ENCODE measurements at places on chromosomes 5 and 9.

DNA sequence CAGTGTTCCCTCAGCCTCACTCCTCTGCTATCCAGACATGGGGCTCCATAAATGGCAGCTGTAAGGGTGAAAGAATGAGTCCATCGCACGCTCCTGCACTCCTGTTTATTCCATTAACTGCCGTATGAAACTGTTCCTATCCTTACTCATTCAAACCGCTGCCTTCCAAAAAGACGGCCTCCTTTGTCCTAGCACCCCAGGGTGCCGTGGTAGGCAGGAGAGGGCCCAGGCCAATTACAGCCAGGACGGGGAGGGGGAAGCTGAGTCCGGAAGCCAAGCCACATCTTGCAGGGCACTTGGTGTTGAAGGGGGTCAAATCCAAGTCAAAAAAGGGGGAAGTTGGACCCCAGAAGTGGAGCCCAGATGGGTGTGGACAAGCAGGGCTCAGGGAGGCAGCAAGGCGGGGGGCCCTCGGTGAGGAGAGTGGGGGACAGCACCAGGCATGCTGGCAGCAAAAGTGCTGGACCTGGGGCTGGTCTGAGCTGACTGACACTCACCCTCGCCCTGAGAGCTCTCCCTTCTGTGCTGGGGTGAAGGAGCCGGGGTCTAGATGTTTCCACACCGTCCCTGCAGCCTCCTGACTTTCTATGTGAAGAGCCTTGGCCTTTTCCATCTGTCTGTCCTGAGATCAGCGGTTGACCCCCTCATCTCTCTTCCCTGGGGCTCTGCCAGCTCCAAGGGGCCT, 63.3 kb downstream of the COL23A1 start:
- no peak overlapping the region for H3K27ac ChIP-seq
- H3K27me3 ChIP-seq: no peaks in the 10 kb centered on the region
- H3K4me3 ChIP-seq: no peak overlapping the region
- DNase-seq: no peak

DNA sequence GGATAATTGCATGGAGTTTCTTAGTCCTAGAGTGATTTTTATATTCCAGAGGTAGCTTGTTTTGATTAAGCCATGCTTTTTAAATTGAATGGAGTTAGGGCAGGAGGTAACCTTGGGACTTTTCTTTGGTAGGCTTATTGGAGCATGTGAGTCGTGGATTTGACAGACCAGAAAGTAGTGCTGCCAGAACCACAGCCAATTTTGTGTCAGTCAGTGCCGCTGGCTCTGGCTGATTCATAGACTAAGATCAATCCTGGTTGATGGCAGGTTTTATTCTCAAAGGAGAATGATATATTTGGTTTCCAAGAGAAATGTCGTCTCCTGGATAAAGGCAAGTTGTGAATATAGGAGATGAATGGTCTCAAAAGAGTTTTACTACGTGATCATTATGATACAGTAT, 20.3 kb downstream of the RAI14 start:
- H3K27me3 ChIP-seq: no peaks in the 10 kb centered on the region
- peak overlapping the region; percentile 98 for H3K27ac ChIP-seq
- no peak for DNase-seq
- H3K4me3 ChIP-seq: no peak overlapping the region
- H3K36me3 ChIP-seq: peaks cover 19% of the 10 kb centered on the region
- peaks cover 52% of the 10 kb centered on the region for H3K4me1 ChIP-seq

DNA sequence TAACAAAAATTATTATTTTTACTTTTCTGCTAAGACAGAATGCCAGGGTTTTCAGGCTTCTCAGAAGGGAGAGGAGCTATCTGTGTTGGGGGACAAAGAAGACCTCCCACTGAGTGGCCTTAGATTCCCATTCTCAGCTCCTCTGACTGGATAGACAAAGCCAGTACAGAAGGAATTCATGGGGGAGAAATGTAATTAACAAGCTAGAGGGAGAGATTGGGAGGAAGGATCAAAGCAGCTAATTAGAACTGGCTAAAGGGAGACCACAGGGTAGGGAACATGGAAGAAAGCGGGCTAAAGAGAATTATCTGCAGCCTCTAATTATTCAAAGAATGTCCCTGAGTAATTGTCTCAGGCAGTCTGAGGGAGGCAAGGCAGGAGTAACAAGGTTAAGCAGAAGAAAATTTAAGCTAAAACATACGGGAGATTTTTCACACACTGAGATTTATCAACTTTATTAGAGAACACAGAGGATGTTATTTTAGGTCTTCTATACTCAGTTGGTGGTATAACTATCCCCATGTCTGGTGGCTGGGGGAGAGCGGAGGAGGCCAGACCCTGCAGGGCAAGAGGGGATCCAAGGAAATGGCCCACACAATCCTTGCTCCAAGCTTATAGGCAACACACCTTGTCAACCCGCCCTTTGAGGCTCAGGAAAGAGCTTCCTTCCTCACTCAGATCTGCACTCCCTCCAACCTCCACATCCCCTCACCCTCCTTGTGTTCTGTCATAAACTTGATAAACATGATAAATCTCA, 87.7 kb upstream of the LRRTM2 start:
- no peak overlapping the region for H3K4me3 ChIP-seq
- no peak overlapping the region for H3K27ac ChIP-seq
- H3K27me3 ChIP-seq: no peaks in the 10 kb centered on the region
- H3K36me3 ChIP-seq: no peaks in the 10 kb centered on the region
- peaks cover 4% of the 10 kb centered on the region for H3K4me1 ChIP-seq

DNA sequence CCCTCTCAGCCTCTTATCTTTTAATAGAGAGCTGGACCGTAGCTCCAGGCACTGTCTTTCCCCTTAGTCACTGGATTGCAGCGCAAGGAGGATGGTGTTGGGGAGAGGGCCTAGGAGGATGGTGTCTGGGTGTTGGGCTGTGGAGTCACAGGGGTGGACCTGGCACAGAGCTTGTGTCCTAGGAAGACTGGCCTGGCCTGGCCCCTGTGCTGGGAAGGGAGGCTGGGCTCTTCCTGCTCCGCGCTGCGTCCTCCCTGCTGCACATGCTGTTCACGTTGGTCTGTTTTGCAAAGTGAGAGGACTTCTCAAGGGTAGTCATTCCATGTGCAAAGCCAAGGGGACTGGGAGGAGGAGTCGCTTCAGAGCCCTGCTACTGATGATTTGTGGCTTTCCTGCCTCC, 123.9 kb downstream of the EHMT1 start:
- H3K27ac ChIP-seq: no peak overlapping the region
- H3K27me3 ChIP-seq: no peaks in the 10 kb centered on the region
- H3K36me3 ChIP-seq: peaks cover 19% of the 10 kb centered on the region

DNA sequence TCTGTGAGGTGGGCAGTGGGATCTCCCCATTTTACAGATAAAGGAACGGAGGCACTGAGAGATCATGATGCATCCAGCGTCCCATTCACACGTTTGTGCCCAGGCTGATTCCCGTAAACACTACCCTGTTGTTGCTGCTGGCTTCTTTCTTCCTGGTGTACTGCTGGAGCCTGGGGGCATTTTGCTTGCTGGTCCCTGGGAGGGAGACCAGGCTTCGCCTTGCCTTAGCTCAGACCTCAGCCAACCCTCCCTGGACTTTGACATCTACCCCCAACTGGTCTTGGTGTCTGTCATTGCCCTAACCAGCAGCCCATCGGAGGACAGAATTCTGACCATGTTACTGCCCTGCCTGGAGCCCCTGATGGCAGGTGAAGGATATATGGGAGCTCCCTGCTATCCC, 82.4 kb downstream of the ZNF618 start:
- DNase-seq: no peak
- H3K4me1 ChIP-seq: peaks cover 53% of the 10 kb centered on the region
- H3K27me3 ChIP-seq: no peaks in the 10 kb centered on the region
- no peaks in the 10 kb centered on the region for H3K36me3 ChIP-seq
- H3K4me3 ChIP-seq: no peak overlapping the region

DNA sequence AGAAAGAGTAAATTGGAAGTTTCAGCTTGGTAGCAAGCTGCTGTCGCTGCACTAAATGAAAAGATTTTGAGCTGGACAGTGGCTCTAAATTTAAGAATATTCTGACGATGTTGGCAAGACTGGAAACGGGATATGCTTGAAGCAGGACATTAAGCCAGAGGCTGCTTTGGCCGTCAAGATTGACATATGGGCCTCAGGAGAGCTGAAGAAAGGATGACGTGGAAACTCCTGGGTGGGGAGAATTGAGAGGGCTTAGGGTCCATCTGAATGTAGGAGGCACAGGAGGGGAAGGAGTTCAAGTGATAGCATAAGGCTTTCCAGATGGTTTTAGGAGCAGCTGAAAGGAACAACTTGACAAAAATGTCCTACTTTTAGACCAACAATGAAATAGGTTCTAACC, 108.9 kb downstream of the PAPPA start:
- H3K27ac ChIP-seq: no peak overlapping the region
- H3K4me3 ChIP-seq: no peak overlapping the region
- DNase-seq: no peak

All from osteoblast (primary cell).